ENCODE measurements at places on chromosomes 3 and 15. TPM values are rescaled to one million over a fixed set of nuclear protein-coding genes. Genes with fewer than 3 reads are reported as not detected.

The PPP1R14D gene
- not detected for total RNA-seq

The ATP13A5 gene
- not detected for total RNA-seq

DNA sequence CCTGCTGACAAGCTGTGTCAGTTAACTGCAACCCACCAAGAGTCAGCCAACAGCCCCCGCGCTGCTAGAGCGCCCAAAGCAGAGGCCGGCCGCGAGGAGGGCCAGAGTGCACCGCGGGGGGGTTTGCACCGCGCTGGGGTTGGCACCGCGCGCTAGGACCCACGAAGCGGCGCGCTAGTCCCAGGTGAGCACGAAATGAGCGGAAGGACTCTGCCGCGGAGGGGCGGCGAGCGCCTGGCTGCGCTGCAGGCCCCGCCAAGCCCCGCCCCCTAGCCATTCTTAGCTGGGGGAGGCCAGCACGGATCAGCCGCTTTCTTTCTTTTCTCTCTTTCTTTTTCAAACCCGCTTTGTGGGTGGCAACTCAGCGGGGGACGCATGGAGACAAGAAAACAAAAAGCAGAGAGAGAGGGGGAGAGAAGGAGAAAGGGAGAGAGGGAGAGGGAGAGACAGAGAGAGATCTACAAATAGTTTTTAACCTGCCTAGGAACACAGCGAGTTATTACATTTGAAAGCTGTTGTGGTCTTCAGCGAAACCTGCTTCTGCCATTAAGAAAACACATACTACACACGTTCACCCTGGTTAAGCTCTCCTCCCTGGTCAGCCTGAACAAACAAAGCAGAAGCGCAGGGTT lies 6.9 kb upstream of the FOXB1 start:
- DNase-seq: no peak

DNA sequence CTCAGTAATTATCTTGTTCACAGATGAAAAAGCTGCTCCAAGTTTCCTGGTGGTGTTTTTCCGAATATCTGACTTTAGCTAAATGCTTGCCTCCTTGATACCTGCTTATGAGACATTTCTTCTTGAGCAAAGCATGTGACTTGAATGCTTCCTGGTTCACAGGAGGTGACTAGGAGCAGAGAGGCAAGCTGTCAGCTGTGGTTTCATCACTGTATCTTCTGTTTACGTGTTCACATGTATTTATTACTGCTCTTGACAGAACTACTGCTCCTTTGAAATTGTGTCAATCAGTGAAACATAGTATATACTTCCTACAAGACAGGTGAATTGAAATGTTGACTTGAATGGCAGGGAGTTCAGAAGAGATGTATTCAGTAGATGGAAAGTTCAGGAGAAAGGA lies 8.9 kb upstream of the SPPL2A start:
- DNase-seq: no peak

DNA sequence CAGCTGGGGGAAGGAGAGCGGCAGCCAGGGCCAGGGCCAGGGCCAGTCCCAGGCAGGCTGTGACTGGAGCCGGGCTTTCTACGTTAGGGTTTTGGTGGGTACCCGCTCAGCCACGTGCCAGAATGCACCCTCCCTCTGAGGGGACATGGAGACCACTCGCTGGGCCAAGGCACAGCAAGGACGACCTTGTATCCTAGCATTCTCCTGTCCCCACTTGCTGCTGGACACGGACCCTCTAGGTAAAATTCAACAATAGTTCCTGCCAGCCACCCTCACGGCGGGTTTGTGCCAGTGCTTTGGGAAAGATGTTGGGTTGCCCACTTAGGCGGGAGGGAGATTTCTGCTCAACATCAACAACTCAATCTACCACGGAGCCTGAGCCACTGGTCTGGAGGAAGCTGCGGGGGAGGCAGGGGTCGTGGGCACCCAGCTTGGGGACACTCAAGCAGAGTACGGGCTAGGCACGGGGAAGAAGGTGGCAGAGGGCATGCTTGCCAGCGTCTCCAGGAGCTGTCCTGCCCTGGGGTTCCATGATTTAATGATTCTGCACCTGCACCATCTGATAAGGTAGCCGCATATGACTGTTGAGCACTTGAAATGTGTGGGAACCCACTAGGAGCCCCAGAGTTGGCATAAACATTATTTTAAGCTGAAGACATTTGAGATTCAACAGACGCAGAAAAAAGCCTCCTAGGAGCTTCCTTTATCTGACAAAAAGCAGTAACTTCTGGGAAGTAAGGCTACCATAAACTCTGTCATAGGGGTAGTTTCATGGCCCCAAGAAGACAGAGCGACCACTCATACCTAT lies 22.5 kb upstream of the C15orf39 start:
- no peak for DNase-seq

DNA sequence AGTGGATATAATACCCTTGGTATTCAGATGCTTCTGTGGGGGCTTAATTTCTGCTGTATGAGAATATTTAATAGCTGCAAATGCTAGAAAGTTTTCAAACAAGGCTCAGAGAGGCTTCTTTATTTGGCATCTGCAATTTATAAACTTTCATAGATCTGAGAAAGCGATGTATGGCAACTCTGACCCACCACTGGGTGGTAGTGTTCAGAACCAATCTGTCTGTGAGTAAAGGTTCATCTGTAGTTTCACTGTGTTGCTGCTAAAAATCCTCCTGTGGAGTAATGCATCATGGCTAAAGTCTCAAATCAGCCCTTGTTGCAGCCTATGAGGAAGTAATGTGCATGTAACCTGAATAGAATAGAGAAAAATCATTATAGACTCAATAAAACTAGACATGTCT lies 47.4 kb downstream of the CLSTN2 start:
- no peak for DNase-seq

The HACL1 gene
- total RNA-seq: 12.3 TPM

The KY gene
- total RNA-seq: 0.33 TPM
